ENCODE measurements at places on chromosomes 4 and X.

DNA sequence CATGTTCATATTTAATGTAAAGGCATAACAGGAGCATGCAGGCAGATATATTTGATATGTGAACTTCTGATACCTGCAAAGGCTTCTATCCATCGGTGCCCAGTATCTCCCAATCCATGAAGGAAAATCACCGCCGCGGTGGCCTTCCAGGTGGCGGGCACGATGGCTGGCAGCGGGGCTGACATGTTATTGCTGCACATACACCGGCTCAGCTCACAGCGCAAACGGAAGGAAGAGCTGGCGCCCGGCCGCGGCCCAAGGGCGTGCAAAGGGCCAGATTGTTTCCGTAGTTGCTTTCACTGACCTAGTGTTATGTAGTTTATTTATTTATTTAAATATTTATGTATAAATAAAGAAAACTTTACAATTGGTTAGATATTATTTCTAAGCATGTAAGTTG lies 322.7 kb upstream of the PITX2 start:
- DNase-seq: no peak

GRCh38 chrX:10744007-10744406 lies 123.6 kb upstream of the MID1 start:
- DNase-seq: no peak

- DNase-seq: no peak
Observed at GRCh38 chrX:1134156-1134555, 78.3 kb downstream of the CRLF2 start.

- DNase-seq: no peak
Observed at GRCh38 chr4:150890246-150890645, 124.8 kb downstream of the LRBA start.

- DNase-seq: no peak
Observed at GRCh38 chr4:26050212-26050643, 136.2 kb downstream of the SMIM20 start.

DNA sequence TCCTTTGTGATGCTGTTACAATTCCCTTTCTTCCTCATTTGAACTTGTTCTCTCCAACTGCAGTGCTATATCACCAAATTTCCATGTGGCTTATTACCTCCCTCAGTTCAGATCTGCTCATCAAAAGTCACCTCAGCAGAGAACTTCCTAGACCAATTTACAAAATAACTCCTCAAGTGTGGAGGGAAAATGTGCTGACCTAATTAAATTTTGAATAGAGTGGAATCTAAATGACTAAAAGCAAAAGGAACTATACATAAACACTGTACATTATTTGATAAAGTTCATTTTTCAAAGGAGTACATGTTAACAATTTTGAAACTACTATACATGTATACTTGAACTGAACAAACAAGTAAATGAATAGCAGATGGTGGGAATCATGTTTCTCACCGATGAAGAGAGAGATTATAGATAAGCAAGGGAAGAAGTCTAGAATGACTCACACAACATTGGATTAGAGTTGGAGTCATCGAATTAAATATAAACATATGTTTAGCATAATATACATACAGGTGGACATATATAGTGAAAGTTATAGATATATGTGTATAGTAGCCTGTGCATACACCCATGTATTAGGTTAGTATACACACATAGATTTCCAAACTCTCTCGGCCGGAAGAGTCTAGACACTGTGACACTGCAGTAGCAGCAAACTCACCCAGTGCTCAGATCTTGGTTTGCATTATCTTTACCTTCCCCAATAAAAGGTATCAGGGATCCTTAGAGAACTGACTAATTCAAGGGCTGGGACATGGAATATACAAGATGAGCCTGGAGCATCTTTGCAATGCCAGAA lies 318.7 kb downstream of the PCDH18 start:
- DNase-seq: no peak

DNA sequence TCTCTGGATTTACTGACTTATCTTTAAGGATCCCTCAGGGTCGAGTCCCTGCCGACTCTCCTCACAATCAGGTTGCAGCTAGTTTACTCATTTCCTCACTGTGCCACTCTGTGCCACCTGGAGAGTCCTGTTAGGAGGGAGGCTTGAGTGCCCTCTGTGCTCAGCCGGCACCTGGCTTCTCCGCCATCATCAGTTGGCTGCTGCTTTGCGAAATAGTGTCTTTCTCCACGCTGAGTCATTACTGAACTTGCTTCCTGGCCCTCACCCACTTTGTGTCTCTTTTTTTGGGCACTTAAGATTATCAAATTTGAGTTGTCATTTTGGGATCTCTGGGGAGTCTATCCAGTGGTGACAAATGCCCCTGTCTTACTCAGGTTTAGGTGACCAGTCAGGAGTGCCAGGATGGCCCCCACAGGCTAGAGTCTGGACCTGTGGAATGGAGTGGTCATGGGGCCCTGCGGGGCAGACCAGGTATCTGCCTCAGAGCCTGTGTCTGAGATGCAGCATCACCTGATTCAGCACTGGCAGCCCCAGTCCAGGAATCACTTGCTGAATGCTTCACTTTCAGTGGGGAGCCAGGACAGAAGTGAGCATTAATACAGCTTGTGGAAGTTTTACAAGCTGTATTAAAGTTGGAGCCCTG lies 37.7 kb downstream of the JADE1 start:
- DNase-seq: no peak

DNA sequence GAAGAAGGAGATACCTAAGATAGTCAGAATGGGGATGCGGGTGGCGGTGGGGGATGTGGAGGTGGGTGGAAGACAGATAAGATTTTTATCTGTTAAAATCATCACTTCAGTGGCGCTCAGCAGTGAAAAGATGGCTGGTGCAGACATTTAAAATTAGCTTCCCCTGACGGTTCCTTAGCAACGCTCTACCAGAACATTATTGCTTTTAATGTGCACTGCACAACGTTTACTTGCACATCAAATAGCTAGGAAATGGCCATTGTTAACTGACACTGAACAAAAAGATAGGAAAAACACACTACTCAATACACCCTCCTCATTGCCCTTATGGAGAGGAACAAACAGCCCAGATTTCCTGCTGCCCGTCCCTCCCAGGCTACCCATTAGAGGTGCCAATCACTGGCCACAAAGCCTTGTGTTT lies 61.0 kb upstream of the FTHL17 start:
- DNase-seq: no peak

DNA sequence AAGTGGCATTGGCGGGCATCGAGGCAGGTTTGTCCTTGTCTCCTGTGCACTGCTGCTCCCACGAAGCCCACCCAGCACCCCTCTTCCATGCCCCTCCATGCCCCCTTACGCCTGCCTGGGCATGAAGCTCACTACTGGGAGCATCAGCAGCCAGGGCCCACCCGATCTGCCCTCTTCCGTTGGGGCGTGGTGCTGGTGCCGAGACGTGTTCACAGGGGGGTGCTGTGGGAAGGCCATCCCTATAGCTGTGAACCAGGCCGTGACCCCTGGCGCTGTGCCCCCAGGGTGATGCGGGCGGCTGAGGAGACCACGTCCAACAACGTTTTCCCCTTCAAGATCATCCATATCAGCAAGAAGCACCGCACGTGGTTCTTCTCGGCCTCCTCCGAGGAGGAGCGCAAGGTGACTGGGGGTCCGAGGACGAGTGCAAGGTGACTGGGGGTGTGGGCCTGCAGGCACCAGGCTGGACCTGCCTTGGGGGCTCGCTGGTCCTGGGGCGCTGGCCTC lies 19.3 kb upstream of the ADD1 start:
- DNase-seq: no peak

GRCh38 chr4:85907001-85907400 lies 432.1 kb downstream of the ARHGAP24 start:
- no peak for DNase-seq

- DNase-seq: no peak
Observed at GRCh38 chrX:103347682-103348397, 8.5 kb upstream of the TCEAL9 start.

GRCh38 chr4:78542373-78542772 lies 9.2 kb upstream of the ANXA3 start:
- DNase-seq: no peak

DNA sequence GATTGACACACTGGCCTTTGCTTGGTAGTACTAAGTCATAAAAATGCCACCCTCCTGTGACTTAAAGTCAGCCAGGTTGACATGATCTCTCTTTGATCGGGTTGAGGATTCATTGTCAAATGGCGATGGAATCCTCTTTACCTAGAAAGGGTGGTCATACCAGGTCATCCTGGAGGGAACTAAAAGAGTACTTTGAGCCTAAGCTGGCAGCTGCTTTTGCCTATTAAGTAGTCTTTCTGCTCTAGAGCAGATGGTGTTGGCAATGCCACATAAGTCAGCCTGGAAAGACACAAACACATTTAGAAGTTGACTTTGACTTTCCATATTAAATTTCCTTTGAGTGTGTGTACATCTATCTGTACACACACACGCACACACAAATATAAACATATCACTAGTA lies 39.2 kb upstream of the C4orf54 start:
- DNase-seq: no peak

DNA sequence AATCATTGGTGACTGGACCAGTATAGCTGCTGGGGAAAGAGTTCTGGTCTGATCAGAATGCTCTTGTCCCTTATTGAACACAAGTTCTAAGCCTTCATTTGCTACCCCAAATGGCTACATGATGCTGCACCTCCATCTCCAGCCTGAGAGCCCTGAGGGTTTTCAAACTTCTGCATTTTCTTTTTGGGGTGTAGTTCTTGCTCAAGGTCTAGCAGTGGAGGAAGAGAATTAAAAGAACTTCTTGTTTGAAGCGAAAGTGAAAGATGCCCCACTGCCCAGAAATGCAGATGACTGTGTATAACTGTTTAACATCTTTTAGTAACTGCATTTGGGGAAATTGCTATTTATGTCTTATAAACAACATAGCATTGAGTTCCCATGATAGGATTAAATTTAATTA lies 38.5 kb downstream of the LAMTOR3 start:
- no peak for DNase-seq

- no peak for DNase-seq
Observed at GRCh38 chr4:69070590-69070989, 25.7 kb upstream of the UGT2B7 start.

GRCh38 chr4:69881173-69881773 lies 21.3 kb upstream of the SULT1E1 start:
- peak; percentile 16 for DNase-seq

DNA sequence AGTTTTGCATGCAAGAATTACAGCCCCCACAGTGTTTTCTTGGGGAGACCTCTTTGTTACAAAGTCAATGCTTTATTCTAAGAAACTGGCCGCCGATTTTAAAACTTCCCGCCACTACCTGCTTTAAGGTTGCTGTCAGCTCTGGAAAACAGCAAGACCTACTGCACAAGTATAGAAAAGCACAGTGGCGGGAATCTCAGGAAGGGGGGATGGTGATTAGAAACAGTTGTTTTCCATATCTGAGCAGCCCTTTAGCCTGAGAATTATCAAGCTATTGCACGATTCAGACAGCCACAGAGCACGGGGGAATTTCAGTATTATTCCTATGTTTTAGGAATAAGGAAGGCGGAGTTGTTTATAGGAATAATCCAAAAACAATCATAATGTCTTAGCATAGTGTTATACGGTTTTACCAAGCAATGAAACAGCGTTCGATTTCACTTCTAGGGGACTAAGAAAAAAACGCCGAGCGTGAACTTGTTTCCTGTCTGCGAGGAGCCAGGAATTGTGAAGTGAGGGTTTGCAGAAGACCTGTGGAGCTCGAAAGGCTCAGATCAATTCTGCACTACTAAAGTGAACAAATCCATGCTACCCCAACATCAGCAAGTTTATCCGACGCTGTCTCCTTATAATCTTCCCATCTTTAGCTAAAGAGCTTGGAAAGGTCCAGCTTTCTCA lies 81.3 kb downstream of the HMGN5 start:
- DNase-seq: peak; percentile 0

- no peak for DNase-seq
Observed at GRCh38 chr4:105107095-105107856, 39.4 kb upstream of the TET2 start.

DNA sequence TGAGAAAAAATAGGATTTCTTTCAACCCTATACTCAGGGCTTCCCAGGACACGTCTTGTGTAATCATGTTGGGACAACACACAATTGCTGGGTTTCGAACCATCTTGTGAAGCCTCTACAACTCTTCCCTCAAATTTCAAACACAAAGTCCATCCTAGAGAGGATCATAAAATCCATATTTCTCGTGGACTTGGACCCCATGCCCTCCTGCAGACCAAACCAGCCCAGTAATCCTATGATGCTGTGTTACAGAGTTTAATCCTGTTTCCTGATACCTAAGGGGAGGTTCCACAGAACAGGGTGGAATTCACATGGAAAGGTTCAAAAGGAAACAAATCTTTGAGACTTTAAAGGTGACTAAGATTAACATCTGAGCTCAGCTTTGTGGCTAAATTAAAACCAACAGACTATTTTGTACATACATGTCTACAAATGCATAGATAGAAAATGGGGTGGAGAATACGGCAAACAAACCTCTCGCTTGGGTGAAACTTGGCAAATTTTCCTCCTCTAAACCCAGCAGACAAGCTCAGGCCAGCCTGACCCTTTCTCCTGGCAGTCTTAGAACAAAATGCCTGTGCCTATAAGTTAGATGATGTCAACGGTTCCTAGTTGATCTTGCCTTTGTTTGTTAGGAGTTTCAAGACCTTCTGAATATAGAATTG lies 38.1 kb downstream of the EGFL6 start:
- DNase-seq: no peak

- no peak for DNase-seq
Observed at GRCh38 chr4:3268395-3269104, 19.6 kb downstream of the MSANTD1 start.

DNA sequence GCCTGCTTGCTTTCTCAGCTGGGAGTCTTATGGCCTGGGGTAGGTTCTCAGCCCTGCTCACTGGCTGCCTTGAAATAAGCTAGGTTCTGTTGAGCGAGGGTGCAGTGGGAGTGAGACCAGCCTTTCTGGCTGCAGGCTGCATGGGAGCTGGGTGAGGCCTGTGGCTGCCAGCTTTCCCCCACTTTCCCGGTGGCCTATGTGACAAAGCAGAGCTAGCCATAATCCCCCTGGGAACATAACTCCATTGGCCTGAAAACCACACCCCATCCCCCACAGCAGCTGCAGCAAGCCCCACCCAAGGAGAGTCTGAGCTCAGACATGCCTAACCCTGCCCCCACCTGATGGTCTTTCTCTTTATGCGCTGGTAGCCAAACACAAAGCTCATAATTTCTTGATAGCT lies 118.9 kb downstream of the KLHL4 start:
- no peak for DNase-seq

- DNase-seq: no peak
Observed at GRCh38 chrX:122625821-122626220, 558.3 kb upstream of the GRIA3 start.

DNA sequence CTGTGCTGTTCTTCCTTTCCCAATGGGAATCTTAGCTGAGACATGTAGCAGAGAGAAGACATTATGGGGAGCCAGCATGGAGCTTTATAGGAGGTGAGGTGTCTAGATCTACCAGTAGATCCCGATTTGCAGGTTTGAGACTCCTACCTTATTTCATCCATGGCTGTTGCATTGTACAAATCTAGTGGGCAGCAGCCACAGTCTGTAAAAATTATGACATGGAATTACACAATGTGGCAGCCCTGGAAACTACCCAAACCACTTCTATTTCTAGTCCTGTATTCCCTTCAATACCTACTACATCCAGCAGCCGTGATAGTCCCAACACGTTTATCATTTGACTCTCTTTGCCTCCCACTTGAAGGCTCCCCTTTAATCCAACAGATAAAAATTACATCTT lies 8.1 kb downstream of the ATP7A start:
- no peak for DNase-seq

All from G401 (cell line).